ENCODE measurements at places on chromosomes 3 and 15.

DNA sequence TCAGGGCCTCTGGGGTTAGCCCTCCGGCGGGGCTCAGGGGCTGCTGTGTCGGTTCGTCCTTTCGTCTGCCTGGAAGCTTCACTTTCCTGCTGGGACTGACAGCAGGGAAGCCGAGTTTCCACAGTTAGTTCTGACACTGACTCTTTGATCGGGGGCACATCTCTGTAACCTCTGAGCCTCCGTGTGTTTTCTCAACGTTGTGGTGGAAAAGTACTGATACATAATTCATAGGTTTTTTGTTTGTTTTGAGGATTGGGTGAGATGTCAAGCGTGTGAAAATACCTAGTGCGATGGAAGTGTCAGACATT is 481 bp downstream of the AP4E1 start:
- DNase-seq: peak; percentile 72

DNA sequence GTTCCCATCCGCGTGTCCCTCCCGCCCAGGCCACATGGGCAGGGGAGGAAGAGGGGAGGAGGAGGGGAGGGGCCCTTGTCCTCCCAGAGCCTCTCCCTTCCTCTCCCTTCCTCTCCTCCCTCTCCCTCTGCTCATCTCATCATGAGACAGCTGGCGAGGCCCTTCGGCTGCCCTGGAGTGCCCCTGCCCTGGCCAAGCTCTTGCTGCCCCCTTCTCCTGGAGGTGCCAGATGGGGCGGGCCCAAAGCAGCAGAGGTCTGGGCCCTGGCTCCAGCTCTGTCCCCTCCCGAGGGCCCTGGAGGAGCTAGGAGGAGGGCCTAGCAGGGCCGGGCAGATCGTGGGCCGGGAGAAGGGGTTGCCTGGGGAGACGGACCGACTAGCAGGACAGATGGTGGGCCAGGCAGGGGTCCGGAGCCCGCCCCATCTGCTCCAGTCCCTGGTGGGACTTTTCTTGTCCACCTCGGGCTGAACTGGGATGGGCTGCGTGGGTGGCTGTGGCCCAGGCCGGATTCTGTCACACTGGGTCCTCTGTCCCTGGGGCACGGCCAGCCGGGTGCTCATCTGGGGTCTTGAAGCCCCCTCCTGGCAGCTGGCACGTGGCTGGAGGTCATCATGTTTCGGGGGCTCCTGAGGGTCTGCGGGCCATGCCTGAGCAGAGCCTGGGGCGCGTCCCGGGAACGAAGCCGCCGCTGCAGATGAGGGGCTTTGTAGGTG is 183.4 kb downstream of the GOLGA6L6 start:
- no peak for DNase-seq

DNA sequence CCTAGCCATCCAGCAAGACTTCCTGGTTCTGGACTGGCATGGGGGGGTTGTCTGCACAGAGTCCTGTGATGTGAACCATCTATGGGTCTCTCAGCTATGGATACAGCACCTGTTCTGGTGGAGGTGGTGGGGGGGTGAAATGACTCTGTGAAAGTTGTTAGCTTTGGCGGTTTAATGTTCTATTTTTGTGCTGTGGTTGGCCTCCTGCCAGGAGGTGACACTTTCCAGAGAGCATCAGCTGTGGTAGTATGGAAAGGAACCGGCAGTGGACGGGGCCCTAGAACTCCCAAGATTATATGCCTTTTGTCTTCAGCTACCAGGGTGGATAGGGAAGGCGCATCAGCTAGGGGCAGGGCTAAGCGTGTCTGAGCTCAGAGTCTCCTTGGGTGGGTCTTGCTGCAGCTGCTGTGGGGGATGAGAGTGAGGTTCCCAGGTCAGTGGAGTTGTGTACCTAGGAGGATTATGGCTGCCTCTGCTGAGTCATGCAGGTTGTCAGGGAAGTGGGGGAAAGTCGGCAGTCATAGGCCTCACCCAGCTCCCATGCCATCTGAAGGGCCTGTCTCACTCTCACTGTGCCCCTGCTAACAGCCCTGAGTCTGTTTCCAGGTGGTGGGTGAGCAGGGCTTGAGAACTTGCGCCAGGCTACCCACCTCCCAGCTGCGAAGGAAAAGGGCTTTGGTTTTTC is 7.1 kb upstream of the LARS2 start:
- DNase-seq: no peak

- DNase-seq: no peak
These were observed 317.4 kb downstream of the FHIT start for GRCh38 chr3:60933824-60934223.

DNA sequence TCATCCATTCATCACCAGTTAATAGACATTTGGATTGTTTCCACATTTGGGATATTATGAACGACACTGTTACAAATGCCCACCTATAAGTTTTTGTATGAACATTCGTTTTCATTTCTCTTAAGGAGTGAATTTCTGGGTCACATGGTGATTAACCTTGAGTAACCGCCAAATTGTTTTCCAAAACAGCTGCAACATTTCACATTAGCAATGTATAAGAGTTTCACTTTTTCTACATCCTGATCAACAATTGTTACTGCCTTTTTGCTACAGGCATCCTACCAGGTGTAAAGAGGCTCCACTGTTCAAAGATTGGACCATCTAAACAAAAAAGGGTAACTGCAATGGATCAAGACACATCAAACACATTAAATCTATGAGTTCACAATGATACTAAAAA is 52.0 kb downstream of the CPEB1 start:
- no peak for DNase-seq

DNA sequence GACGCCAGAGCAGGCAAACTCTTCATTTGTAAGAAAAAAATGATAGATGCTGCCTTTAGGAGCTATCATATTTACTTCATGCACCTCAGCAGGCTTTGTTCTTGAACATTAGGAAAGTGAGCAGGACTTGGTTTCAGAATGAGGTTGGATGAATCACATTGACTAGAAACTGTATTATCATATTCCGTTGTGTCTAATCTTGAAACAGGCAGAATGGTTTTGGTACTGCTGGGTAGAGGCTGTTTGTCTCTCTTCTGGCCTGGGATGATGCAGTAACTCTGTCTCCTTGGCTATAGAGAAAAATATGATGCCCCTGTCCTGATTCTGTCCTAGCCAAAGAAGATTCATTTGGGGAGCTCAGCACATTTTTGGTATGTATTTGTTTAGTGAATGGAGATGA is 344.2 kb upstream of the GRM7 start:
- DNase-seq: no peak

- DNase-seq: peak; percentile 27
These were observed 276.0 kb downstream of the GBE1 start for GRCh38 chr3:81485444-81485865.

DNA sequence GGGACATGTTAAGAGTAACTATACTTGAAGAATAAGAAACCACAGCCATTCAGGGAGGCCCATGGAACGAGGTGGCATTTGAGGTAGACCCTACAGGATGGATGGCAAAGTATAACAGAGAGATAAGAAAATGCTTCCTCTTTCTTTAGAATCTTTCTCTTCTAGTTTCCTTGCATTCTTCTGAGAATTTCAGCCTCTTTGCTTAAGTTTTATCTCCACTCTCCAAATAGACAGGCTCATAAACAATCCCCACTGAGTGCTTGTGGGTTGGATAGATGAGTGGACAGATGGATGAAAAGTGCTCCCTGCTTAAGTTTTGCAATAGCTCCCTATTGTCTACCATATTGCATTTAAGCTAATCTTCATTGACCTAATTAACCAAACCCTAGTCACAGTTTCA is 103.7 kb downstream of the MEX3B start:
- no peak for DNase-seq

DNA sequence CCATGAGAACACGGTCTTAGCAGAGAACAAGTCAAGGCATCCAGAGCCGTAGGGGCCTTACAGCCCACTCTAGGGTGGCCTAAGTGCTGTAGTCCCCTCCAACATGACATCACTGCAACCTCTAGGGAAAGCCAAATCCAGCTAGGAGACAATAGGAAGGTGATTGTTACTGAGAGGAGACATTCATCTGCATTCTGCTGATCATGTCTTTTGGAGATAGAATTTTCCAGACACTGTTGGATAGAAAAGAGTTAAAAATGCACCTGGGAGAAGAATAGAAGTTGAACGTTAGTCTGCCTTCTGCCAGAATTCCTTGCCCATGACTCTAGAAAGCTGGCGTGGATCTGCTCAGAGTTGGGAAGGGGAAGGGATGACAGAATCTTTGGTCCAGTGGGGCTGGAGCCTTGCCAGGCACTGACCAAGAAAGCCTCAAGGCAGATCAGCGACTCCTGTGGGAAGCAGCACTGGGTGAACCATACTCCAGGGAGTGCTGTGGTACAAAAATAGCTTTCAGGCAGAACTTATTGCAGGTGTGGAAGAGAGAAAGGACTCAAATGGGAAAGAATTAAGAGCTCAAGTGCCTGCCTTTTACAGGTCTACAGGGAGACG is 44.8 kb upstream of the RAF1 start:
- peak; percentile 46 for DNase-seq

- DNase-seq: no peak
These were observed 104.8 kb downstream of the PLCH1 start for GRCh38 chr3:155640098-155640497.

GRCh38 chr15:81056304-81056703 is 55.6 kb downstream of the TLNRD1 start:
- no peak for DNase-seq

- no peak for DNase-seq
These were observed 7.8 kb downstream of the PDHB start for GRCh38 chr3:58425782-58426181.

DNA sequence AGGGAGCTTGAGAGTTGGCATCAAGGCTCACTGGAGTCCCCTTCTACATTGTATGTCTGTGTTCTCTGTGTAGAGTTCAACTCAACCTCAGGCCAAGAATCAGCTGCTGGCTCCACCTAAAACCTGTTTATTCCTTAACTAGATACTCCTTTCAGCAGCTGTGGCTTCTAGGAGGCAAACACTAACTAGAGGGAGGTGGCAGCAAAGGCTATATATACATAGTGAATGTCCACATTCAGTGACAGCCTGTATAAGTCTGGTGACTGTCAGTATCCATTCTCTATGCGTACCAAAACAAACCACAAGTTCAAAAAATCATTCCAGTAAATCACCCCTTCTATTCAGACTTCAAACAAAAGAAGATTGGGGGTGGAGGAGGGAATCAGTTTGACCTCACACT is 184.3 kb downstream of the CDIN1 start:
- no peak for DNase-seq

- DNase-seq: no peak
These were observed 8.5 kb downstream of the GYG1 start for GRCh38 chr3:148999806-149000205.

DNA sequence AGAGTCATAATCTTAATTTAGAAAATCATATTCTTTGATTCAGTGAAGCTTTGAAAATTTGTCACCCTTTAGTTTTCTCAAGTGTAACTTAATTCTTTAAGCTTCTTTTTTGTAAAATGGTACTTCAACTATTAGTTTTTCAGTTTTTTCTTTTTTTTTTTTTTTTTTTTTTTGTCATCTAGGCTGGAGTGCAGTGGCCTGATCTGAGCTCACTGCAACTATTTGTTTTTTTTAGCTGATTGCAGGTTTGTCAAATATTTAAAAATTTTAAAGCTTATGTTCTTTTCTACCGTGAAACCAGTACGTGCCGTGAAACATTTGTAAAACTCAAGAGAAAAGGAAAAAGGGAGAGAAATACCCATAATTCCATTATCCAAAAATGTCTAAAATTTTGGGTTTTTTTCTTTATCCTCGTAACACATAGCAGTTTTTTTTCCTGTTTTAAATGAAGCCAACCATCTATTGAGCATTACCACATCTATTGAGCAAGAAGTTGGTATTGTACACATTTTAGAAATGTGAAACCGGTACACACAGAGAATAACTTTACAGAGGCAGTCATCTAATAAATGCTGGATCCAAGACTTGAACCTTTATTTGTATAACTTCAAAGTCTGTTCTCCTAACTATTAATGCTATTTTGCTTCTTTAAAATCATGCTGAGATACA is 25.7 kb downstream of the ECT2 start:
- peak; percentile 48 for DNase-seq

DNA sequence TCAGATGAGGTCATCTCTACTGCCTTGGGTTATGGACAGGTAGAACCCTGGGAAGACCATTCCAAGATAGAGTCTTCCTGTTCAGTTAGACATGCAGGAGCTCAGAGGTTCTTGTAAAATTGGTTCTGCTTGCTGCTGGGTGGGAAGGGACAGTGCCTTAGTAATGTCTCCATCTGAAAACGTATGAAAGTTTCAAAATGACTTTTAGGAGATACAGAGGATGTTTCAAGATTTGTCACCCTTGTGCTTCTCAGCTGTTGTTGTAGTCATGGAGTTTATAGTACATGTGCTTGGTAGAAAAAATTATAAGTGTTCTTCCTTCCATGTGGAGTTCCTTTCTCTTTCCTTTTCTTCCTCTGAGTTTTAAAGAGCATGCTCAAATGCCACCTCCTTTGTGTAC is 885.2 kb upstream of the CFAP20DC start:
- no peak for DNase-seq

DNA sequence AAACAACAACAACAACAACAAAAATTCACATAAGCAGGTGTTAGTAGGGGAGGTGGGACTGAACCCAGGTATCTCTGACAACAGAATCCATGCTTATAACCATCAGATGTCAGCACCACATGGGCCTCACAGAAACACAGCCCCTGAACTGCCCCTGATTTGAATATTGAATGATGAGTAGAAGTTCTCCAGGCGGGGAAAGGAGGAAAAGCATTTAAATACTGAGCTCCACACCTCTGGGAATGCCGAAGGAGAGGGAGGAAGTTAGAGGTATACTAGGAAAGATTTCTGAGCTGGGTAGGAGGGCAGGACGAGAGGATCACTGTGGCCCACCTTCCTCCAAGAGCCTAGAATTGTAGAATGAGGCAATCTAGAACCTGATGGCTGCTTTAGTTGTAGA is 31.9 kb upstream of the EIF4A2 start:
- no peak for DNase-seq

GRCh38 chr3:9248522-9249271 is 749 bp downstream of the SRGAP3 start:
- DNase-seq: no peak

DNA sequence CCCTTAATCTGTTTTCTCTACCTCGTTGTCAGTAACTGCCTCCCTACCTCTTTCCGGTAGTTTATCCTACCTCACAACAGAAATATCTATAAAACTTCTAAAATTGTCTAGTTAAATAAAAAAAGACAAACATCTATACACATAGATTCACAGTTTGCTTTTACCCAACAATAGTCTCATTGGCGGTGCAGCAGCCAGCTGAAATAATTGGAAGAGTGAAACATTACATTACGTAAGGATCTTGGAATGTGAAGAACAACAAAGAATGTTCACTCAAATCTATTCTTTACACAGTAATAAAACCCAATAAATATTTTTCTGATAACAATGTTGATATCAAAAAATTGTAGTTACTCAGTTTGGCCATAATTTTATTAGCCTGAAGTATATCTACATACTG is 115.5 kb upstream of the ARPP21 start:
- no peak for DNase-seq

All from mesenchymal stem cell (in vitro differentiated cells and primary cell).